ENCODE measurements at places on chromosomes 7 and 10.

- DNase-seq: no peak
Observed at GRCh38 chr7:92590711-92591310, 621 bp upstream of the FAM133B start.

- DNase-seq: no peak
Observed at GRCh38 chr7:9083837-9084236, 650.4 kb downstream of the NXPH1 start.

DNA sequence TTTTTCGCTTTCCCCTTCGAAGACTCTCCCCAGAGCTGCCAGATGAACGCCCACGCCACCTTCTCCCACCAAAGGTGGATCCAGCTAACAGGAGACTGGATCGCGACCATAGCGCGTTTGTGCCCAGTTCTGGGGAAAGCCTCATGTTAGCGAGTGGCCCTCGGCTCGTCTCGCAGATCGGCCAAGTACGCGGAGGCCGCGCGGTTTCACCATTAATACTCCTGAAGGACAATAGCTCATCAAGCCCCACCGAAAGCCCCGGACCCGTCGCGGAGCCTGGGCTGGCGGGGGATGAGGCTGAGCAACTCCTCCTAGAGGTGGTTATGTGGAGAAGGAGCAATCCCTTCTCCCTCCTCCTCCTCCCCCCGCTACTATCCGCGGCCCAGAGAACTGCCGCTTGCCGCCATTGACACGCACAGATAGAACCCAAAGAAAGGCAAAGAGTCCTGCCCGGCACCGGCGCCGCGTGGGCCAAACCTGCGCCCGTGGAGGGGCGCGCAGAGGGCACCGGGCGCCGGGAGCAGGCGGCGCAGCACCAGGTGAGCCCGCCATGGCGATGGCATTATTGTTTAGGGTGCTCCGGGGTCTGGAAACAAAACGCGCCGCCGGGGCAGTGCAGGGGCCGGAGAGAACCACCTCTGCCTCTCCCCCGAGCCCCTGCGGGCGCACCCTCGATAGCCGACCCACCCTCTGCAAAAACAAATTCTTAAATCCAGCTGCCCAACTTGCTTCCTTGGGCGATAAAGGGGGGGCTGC lies at the start of gene MACROH2A2:
MACROH2A2 (plus strand) TSS at position 385 of the 756 bp plus-strand sequence. CDS start 22,813 bp downstream, outside the sequence.
- DNase-seq: peak; percentile 12

DNA sequence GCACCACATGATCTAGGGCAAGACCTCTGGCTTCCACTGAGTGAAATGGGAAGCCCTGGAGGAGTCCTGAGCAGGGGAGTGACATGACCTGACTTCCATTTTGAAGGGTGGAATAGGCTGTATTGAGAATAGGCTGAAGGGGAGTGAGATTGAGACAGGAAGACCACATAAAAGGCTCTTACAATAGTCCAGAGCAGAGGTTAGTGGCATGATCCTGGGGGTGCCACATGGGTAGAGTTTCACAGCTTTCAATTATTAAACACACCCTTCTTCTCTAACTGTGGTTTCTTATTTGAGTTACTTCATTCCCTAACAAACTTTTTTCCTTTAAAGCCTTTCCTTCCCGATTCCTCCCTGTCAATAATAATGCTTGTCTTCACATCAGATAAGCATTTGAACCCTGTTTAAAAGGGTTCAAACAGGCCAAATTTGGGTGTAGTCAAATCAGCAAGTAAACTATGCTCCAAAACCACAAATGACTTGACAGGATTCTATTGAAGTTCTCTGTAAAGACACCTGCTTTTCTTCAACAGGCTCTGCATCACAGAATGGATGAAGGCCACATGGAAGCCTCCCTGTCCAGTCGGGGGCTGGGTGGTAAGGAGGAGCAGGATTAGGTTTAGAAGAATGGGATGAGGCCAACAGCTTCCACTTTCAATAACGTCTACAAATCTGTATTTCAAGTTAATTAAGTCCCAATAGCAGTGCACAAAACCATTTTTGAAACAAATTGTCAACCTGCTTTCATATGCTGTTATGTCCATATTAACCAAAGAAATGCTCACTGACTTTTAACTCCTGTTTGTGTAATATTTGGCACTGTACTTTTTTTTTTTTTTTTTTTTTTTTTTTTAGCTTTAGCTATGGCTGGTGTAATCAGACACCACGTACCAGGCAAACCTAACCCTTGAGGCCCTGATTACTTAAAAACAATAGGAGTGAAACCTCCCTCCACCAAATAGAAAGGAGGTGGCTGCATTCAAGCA lies 131.9 kb downstream of the NRCAM start:
- DNase-seq: no peak

DNA sequence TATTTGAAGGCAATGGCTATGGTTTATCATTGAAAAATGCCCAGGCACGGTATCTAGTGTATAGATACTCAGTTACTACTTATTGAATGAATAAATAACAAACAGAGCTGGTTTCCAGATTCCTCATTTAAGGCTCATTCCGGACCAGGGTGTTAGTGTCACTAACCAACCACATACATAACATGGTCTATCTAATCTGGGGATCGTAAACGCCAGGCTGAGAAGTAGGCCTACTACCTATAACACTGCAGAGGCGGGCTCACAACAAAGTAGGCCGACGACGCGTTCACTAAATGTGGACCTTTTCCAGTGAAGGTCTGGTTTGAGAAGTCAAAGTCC lies 423 bp downstream of the LSM5 start:
- DNase-seq: no peak

GRCh38 chr10:131657985-131658330 lies 242.8 kb upstream of the PPP2R2D start:
- no peak for DNase-seq

GRCh38 chr10:132310701-132311337 lies 3.1 kb upstream of the STK32C start:
- no peak for DNase-seq

DNA sequence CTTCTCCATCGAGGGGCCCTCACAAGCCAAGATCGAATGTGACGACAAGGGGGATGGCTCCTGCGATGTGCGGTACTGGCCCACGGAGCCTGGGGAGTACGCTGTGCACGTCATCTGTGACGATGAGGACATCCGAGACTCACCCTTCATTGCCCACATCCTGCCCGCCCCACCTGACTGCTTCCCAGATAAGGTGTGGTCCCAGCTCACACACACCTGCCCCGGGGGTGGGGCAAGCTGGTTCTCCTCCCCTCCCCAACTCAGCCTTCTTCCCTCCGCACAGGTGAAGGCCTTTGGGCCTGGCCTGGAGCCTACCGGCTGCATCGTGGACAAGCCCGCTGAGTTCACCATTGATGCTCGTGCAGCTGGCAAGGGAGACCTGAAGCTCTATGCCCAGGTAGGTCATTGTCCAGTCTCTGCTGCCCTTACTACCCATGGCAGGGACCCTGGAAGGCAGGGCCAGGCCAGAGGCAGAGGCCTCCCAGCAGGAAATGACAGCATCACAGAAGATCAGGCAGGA lies 11.0 kb downstream of the FLNC start:
- DNase-seq: no peak

DNA sequence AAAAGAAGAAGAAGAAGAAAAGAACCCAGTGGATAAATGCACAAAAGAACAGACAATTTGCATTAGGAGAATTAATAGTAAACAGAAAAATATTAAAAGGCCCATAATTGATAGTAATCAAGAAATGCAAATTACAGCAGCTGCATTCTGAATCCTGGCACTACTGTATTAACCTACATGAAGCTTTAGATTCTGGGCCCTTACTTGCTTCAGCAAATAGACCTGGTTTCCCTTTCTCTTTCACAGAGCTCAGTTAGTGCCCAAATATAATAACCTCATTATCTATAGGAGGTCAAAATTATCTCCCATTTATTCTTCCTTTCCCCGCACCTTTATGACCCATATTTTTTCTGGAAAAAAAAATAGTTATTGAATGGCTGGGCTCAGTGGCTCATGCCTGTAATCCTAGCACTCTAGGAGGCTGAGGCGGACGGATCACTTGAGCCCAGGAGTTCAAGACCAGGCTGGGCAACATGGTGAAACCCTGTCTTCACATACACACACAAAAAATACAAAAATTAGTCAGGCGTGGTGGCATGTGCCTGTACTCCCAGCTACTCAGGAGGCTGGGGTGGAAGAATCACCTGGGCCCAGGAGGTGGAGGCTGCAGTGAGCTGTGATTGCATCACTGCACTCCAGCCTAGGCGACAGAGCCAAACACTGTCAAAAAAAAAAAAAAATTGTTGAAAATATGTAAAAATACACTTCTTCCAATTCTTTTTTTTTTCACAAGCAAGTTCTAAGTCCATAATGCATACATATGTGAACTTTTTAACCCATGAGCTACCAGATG lies 36.0 kb upstream of the PIK3AP1 start:
- DNase-seq: no peak

GRCh38 chr10:98536551-98536950 lies 89.8 kb upstream of the HPS1 start:
- DNase-seq: no peak

- DNase-seq: no peak
Observed at GRCh38 chr7:55149001-55149400, 130.2 kb downstream of the EGFR start.

DNA sequence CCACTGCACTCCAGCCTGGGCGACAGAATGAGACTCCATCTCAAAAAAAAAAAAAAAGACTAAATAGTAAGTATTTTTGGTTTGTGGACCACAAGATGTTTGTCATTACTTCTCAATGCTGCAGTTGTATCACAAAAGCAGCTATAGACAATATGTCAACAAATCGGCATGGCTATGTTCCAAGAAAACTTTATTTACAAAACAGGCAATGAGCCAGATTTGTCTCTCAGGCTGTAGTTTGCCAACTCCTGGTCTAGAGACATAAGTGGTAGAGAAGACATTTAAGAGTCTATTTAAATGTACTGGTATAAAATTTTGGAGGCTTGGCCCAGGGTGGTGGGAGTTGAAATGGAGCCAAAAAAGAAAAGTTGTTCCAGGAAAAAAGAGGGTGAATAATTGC lies 185.8 kb downstream of the SORCS1 start:
- DNase-seq: no peak

- DNase-seq: no peak
Observed at GRCh38 chr10:70337201-70337651, 45.2 kb downstream of the LRRC20 start.

GRCh38 chr10:27223964-27224363 lies 16.6 kb downstream of the ACBD5 start:
- peak; percentile 36 for DNase-seq

DNA sequence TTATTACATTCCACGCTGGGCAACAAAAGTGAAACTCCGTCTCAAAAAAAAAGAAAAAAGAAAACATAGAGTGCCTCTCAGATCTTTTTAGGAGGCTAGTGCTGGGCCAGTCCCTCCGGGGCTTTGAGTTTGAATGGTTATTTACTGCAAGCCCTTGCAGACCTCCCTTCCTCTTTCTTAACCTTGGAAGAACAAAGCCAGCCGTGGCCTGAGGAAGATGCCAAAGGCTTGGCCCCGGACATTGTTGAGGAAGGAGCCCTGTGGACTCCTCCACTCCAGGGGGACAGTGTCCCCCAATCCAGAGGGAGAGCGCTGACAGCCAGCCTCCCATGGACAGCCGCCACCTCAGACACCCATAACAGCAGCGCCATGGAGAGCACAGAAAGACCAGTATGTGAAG lies 5.0 kb downstream of the TSPAN33 start:
- no peak for DNase-seq

- peak; percentile 64 for DNase-seq
Observed at GRCh38 chr7:30510124-30511075, 5.8 kb upstream of the GGCT start.

GRCh38 chr7:129832282-129832681 lies 120.5 kb downstream of the UBE2H start:
- DNase-seq: no peak

- peak; percentile 81 for DNase-seq
Observed at GRCh38 chr7:150450491-150451001, at the start of gene GIMAP8. GIMAP8 (plus strand) TSS chr7:150450630; CDS start chr7:150466699, 16,069 bp downstream.

- DNase-seq: no peak
Observed at GRCh38 chr7:30760514-30761213, 8.7 kb downstream of the INMT start.

Measured in endothelial cell of umbilical vein (primary cell).